H54 (cell line): ENCODE measurements at places on chromosomes 1 and 21.

GRCh38 chr1:244065063-244065793, 14.1 kb downstream of the ZBTB18 start:
- no peak for DNase-seq

- no peak for DNase-seq
Measured at GRCh38 chr1:86224651-86225310, 68.2 kb upstream of the COL24A1 start.

GRCh38 chr21:46515109-46515508, 56.4 kb downstream of the DIP2A start:
- no peak for DNase-seq

DNA sequence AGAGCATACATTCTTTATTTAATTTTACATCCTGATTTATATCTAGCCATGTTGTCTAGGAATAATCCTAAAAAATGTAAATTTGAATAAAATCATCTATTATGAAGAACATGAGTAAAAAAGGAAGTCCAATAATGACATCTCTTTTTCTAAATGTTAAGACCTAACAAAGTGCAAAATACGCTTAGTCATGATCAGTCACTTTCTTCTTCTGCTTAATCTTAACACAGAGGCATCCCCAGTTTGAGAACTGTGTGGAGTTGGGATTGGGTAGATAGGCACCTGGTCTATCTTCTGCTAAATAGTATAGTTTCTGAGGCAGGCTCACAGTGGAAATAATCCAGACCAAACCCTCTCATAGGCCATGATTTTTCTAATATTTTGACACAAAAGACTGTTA, 311.7 kb upstream of the LRRC7 start:
- no peak for DNase-seq

- peak; percentile 65 for DNase-seq
Measured at GRCh38 chr1:4652631-4653327, 1.6 kb upstream of the AJAP1 start.

- DNase-seq: no peak
Measured at GRCh38 chr1:101683136-101683535, 313.6 kb downstream of the OLFM3 start.

DNA sequence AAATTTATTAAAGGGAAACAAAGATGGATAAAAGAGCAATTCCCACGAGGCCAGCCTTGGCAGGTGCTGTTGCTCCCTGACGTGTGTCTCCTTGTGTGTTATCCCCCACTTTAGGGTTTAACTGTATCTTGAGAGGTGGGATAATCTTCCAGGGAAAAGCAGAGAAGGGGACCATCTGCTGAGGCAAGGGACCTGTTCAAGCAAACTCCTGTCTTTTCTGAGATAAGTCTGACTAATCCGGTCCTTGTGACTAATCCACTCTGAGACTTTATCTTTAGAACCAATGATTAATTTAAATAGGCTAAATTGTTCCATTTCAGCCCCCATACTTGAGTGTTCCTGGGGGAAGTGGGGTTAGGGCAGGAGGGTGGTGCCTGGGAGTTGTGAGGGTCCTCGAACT, 163.6 kb downstream of the CAMTA1 start:
- no peak for DNase-seq

DNA sequence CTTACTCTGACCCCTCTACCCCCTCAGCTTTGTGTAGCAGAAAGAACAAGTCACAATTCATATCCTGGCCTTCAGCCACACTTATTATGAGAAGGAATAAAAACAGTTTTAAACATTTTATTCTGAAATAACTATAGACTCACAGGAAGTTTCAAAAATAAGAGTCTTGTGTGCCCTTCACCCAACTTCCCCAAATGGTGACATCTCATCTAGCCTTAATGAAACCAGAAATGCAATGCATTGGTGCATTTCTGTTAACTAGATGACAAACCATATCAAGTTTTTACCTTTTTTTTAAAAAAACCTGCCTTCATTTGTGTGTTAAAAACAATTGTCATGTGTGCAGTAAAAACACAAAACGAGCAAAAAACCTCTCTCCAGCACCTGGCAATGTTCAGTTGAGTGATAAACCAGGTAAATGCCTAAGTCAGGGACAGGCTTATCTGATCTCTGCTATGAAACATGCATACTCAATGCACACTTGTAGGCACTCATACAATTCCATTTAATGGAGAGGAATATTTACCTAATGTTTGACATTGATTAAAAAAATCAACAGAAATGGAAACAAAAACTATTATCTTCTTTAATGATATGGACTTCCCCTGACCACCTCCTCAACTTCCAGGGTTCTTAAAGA, 51.5 kb downstream of the SH3BGR start:
- DNase-seq: no peak

GRCh38 chr1:153775458-153776327, 486 bp downstream of the SLC27A3 start:
- no peak for DNase-seq

- DNase-seq: peak; percentile 34
Measured at GRCh38 chr1:233294913-233295236, 650 bp downstream of the PCNX2 start.

- DNase-seq: peak; percentile 71
Measured at GRCh38 chr1:152440635-152441471, 26.8 kb upstream of the CRNN start.

DNA sequence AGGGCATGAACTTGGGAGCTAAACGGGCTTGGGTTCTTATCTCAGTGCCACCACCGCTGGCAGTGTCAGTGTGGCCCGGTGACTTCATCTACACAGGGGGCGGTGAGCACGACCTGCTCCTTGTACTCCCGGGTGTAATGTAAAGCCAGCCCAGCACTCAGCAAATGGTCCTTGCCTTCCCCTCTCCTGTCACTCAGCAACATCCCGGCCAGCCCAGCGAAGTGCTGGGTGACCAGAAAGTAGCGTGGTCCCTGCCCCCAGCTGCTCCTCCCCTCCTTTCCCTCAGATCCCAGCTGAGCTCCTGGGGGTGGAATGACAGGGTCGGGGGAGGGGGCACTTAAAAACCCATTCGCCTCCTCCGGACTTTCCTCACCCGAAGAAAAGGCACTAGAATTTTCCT, 7.2 kb downstream of the KCNN3 start:
- no peak for DNase-seq

DNA sequence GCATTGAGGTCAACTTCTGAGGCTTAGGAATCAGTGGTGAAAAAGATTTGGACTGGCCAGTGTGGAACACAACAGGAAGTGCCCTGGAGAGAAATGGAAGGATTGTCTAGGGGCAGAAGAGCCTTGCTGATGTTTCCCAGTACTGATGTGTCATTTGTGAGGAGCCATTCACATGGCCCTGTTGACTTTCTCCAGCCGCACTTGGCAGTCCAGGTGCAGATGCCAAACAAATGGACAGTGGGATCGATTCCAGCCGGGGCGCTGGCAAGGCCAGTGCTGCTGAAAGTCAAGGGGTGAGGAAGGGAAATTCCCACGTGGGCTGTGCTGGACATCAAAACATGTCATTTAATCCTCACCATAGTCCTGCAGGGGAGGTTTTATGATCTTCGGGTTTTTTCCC, 4.9 kb upstream of the TRIM63 start:
- no peak for DNase-seq

DNA sequence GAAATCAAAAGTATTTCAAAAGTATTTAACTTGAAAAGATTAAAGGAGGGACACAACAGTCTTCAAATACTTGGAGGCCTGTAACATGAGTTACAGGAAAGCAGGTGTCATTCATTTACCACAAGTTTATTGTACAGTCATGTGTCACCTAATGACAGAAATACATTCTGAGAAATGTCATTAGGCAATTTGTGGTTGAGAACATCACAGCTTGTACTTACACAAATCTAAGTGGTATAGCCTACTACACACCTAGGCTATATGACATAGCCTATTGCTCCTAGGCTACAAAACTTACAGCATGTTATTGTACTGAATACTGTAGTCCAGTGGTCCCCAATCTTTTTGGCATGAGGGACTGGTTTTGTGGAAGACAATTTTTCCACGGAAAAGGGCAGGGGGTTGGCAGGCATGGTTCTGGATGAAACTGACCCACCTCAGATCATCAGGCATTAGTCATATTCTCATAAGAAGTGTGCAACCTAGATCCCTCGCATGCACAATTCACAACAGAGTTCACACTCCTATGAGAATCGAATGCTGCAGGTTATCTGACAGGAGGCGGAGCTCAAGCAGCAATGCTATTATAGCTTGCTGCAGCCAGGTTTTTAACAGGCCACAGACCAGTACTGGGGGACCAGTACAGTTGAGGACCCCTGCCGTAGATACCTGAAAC, 25.0 kb upstream of the PHTF1 start:
- DNase-seq: no peak

DNA sequence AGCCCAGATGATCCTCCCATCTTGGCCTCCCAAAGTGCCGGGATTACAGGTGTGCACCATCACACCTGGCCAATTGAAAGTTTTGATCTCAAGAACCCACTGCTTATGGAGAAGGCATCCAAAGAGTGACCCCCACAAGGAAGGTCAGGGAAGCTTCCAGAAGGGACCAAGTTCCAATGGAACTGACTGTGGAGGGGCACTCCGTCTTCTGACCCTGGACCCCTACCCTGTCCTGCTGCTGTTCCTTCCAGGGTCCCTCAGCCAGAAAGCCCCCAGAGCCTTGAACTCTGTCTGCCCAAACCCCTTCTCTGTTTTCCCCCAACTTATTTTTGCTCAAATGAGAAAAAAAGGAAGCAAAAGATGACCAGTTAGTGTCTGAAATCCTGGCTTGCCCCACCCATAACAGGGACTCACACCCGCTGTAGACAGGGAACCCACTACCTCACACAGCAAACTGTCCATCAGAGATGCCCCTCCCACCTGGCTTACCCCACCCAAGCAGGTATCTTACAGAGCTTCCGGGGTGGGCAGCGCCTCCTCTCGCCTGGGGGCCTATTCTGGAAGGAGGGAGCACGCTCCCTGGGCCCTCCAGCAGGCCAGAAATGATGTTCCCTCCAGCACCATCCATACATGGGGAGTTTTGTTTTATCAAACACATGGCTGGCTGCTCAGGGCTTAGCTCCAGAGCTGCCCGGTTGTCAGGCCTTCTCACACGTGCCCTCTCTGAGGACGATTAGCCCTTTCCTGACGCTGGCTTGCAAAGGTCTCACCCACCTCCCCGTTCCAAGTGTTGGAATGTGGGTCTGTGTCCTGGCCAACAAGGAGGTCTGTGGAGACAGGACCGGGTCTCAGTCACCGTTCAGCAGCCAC, 3.1 kb upstream of the WNT3A start:
- no peak for DNase-seq

DNA sequence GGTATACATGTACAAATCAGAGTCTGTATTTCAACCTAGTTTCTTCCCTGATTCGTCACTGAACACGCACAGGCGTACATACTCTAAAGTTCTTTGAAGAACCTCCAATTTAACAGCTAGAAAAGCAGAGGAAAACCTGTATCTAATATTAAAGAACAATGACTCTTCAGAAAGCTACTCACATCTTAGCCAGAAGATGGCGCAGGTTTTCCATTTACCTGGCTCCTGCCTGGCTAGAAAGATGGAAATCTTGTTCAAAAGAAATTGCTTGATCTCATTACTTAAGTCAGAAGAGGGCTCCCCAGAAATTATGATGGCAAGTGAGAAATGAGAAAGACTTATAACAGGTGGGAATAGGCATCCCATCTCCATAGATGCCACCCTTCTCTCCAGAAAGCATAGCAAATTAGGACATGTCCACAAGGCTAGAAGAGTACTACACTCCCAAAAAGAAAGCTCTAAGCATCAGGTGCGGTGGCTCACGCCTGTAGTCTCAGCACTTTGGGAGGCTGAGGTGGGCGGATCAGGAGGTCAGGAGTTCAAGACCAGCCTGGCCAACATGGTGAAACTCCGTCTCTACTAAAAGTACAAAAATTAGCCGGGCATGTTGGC, 19.0 kb upstream of the L1TD1 start:
- DNase-seq: no peak

DNA sequence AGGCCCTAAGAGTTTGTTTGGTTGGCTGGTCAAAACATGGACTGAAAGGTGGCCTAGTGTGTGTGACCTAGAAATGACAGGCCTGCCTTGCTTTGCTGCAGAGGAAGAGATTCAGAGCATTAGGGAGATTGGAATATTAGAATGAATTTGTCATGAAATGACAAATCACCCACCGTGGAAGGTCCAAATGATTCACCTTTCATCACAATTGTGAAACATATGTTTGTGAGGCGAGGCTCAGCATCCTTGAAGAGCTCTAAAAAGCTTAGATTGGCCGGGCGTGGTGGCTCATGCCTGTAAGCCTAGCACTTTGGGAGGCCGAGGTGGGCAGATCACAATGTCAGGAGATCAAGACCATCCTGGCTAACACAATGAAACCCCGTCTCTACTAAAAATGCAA, 5.5 kb downstream of the LCE1B start:
- no peak for DNase-seq
